ENCODE measurements at places on chromosomes 3 and 15.

- no peak for DNase-seq
- H3K4me3 ChIP-seq: no peak overlapping the region
- no peaks in the 10 kb centered on the region for H3K27me3 ChIP-seq
- no peaks in the 10 kb centered on the region for H3K36me3 ChIP-seq
- no peaks in the 10 kb centered on the region for H3K4me1 ChIP-seq
Observed at GRCh38 chr3:180466401-180467011, 135.5 kb upstream of the TTC14 start.

DNA sequence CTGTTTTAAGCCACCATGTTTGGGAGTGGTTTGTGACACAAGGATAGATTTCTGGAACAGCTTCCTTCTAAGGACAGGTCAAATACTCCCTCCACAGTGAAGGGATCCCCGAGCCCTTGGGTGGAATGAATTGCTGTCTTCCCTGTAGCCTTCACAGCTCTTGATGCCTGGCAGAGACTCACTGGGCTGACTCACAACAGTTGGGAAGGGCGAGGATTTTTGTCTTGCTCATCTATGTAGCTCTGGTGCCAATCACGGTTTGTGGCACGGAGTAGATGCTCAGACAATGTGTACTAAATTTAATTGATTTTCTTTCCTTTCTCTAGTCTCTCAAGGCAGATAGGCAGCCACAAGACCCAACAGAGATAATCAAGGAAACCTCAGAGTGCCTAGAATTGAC lies 27.0 kb downstream of the CRYGS start:
- no peaks in the 10 kb centered on the region for H3K4me1 ChIP-seq
- no peak overlapping the region for H3K4me3 ChIP-seq
- no peaks in the 10 kb centered on the region for H3K36me3 ChIP-seq
- H3K27ac ChIP-seq: no peak overlapping the region
- H3K27me3 ChIP-seq: peaks cover 2% of the 10 kb centered on the region

GRCh38 chr3:196617256-196617655 lies 22.2 kb upstream of the NRROS start:
- H3K27me3 ChIP-seq: no peaks in the 10 kb centered on the region
- H3K4me3 ChIP-seq: no peak overlapping the region
- no peak overlapping the region for H3K27ac ChIP-seq

DNA sequence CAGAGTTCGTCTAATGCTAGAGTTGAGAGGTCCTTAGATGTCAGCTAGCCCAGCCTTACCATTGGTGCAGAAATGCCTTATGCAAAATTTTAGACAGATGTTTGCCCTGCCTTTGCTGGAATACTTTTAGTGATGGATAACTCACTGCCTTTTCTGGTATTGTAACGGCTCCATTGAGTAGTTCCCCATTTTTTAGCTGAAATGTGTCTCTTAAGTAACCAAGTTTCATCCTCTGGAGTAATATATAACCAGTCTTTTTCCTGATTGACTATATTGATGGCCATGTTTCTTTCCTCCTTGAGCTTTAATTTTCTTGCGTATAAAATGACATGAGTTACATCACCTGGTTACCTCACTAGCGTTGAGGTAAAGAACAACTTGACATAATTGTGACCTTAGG lies 45.0 kb downstream of the SNRK start:
- peaks cover 28% of the 10 kb centered on the region for H3K36me3 ChIP-seq
- no peak overlapping the region for H3K27ac ChIP-seq
- peaks cover 3% of the 10 kb centered on the region for H3K4me1 ChIP-seq
- no peak overlapping the region for H3K4me3 ChIP-seq
- no peaks in the 10 kb centered on the region for H3K27me3 ChIP-seq

GRCh38 chr3:193168931-193169330 lies 72.1 kb upstream of the PLAAT1 start:
- no peak overlapping the region for H3K27ac ChIP-seq
- no peaks in the 10 kb centered on the region for H3K27me3 ChIP-seq
- H3K4me1 ChIP-seq: no peaks in the 10 kb centered on the region
- H3K4me3 ChIP-seq: no peak overlapping the region
- DNase-seq: no peak

DNA sequence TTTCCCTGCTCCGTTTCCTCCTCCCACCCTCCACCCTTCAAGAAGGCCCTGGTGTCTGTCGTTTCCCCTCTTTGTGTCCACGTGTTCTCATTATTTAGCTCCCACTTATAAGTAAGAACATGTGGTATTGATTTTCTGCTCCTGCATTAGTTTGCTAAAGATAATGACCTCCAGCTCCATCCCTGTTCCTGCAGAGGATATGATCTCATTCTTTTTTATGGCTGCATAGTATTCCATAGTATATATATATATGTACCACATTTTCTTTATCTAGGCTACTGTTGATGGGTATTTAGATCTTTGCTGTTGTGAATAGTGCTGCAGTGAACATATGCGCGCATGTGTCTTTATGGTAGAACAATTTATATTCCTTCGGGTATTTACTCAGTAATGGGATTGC lies 4.8 kb downstream of the ST6GAL1 start:
- H3K4me3 ChIP-seq: no peak overlapping the region
- no peak for DNase-seq
- peaks cover 21% of the 10 kb centered on the region for H3K4me1 ChIP-seq

Measured in endothelial cell of umbilical vein (primary cell).